ENCODE measurements at places on chromosomes 3 and 15.

DNA sequence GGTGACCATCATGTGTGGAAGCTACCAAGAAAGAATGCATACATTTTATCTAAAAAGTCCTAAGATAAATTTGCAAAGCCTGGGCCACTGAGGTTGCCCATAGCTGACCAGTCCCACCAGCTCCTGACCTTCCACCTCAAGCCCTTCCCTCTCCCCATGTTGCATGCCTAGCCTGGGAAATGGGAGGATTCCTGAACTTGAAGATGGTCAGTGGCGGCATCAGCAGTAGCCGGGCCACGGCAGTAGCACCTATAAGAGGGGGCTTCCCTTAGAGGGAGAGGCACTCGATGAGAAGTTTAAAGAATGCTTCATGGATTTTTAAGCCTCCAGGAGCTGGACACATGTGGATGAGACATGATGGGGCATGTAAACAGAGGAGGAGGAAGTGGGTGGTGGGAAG lies 172.1 kb downstream of the KLF13 start:
- no peak for DNase-seq

- DNase-seq = no peak
These were observed 11.0 kb upstream of the BFSP2 start for GRCh38 chr3:133388696-133389395.

GRCh38 chr3:38421679-38422336 lies 31.9 kb upstream of the ACVR2B start:
- no peak for DNase-seq

- DNase-seq = no peak
These were observed 1239.2 kb downstream of the NSUN3 start for GRCh38 chr3:95302044-95302443.

DNA sequence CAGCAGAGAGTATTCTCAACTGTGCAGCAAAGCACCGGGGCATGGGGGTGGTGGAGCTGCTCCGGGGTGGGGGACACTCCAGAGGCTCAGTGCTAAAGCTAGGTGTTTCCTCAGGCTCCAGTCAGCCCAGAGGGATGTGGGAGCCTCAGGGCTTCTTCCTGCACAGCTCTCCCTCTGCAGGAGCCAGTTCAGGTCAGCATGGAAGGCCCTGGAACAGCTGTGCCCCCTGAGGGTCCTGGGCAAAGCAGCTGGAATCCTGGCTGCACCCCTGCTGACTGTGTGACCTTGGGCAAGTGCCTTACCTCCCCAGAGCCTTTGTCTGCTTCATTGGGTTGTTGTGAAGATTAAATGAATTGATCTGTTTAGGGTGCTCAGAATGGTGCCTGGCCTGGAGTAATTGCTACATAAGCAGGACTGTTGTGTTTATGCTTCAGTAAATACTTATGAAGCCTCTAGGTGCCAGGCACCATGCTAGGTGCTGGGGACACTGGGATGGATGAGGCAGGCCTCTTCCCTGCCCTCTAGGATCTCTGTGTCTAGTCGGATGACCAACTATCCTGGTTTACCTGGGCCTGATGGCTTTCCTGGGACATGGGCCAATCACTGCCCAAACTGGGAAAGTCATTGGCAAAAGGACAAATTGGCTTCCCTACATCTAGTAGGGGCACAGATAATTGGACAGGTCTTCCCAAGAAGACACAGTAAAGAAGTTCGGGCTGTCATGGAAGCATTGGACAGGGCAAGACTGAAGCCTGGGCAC lies 64.2 kb upstream of the LCTL start:
- no peak for DNase-seq

DNA sequence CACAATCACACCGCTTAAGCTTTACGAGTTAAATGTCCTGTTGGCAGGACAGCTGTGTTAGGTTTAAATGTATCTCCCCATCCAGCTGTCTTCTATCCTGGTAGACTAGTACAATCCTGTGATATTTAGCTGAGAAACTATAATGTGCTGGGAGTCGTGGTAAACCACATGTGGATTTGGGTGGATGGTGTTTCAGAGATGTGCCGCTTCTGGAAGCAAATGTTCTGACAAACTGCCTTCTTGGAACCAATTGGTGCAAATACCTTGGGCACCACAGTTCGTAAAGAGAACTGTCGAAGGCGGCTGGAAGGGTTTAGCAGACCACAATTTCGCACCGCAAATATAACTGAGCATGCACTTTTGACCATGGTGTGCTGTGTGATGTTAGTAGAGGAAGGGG lies 15.0 kb downstream of the SCG5 start:
- DNase-seq = no peak

DNA sequence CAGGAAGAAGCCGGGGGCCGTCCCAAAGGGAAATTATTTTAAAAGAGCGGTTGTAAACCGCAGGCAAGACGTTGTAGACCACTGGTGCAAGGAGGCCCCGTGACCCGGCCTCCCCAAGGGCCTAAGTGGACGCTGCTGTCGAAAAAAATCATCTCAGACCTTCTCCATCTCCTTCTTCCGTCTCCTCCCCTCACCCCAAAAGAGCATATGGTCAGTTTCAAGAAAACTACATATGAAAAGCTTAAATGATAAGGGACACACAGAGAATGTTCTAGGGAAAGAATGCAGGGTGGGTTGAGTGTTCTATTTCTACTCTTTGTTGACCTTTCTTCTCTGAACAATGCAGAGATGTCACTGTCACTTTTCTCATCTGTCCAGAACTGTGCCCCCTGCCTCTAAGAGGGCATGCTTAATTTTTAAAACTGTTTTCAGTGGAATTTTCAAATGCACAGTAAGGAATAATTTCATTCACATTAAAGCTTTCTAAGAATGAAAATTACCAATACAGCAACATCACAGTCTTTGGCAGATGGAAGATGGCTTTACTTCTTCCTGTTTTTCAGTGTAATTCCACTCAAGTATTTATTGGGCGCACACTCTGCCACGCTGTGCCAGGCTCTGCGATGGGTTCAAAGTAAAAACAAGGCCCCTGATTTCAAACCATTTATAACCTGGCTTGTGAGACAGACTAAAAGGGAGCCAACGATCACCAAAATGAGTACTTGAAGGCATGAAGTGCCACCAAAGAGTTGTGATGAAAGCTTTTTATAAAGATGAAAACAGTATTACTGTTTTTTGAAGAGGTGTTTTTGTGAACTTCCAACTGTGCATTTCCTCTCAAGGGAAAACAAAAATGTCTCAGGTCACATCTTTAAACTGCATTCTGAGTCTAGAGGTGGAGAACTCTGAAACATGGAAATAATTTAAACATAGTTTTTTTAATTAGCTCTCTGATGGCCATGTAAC lies 891 bp upstream of the TOP2B start:
- no peak for DNase-seq

DNA sequence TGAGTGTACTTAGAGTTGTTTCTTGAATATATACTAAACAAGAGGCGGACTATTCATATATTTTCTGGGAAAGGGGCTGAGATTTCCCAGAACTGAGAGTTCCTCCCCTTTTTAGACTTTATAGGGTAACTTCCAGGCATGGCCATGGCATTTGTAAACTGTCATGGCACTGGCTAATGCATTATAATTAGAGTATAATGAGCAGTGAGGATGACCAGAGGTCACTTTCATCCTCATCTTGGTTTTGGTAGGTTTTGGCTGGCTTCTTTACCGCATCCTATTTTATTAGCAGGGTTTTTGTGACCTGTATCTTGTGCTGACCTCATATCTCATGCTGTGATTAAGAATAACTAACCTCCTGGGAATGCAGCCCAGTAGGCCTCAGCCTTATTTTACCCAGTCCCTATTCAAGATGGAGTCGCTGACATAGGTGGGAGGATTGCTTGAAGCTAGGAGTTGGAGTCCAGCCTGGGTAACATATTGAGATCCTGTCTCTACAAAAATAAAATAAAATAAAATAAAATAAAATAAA lies 91.4 kb downstream of the MOBP start:
- no peak for DNase-seq

- DNase-seq = no peak
These were observed 32.4 kb upstream of the GAP43 start for GRCh38 chr3:115590873-115591272.

DNA sequence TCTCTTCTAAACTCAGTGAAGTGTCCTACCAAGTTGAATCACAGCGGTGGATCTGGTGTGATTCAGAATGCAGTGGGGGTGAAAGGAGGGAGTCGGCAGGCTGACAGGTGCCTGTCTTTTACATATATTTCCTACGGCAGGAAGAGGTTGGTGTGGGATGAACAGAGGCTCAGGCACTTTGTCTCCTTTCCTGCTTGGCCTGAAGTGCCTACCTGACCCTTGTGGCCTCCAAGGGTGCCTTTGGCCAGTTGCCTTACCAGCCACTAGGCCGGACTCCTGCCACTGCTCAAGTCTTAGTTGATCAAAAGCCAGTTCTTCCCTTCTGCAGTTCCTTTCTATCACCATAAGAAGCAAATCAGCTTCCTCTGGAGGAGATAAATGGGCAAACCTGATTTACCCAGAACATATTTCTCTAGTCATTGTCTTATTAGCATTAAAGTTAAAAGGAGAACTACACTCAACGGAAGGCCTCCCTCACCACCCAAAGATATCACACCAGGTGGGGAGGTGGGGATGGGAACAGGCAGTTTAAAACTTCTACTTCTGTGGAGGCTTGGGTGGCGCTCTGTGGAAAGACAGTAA lies 52.1 kb downstream of the CRTC3 start:
- DNase-seq = no peak

- no peak for DNase-seq
These were observed 151.4 kb downstream of the IGF1R start for GRCh38 chr15:98799461-98800390.

DNA sequence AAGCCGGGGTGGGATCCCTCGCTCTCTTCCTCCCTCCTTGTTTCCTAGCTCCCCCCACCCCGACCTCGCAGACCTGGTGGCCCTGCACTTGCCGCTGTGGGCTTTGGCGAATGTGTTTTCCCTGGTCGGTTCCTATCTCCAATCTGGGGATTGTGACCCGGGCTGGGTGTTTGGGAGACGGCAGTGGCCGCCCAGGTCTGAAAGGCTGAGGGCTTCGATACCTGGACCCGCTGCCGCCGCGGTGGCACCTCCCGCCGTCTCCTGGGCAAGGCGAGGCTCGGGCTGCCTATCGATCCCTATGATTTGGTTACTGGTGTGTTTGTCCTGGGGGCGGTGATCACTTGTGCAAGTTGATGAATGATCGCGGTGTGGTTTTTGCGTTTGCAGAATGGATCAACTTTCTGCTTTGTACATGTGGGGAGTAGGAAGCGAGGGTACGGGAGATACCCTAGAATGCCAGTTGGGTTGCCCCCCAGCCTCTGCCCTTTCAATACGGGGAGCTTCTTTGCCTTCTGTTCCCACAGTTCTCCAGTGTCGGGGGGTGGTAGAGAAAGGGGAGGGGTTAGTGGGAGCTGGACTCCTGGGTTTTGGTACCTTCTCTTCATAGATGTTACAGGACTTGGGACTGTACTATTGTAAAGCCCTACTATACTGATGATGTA lies 3.0 kb downstream of the BBX start:
- peak; percentile 5 for DNase-seq

DNA sequence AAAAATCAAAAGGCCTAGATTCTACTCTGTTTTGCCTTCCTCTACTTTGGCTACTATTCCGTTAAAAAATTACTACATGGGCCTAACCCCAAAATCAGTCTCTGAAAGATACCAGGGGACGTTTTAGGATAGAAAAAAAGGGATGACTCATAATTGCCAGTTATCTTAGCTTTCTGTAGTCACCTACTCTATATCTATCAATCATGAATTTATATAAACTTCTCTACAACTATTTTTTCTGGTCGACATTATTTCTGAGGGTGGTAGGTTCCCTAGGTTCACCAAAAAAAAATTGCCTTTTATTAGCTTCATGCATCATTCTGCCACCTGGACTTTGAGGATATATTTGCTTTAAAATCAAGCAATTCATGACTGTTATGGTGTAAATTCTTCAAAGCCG lies 36.5 kb downstream of the RAF1 start:
- DNase-seq = no peak

DNA sequence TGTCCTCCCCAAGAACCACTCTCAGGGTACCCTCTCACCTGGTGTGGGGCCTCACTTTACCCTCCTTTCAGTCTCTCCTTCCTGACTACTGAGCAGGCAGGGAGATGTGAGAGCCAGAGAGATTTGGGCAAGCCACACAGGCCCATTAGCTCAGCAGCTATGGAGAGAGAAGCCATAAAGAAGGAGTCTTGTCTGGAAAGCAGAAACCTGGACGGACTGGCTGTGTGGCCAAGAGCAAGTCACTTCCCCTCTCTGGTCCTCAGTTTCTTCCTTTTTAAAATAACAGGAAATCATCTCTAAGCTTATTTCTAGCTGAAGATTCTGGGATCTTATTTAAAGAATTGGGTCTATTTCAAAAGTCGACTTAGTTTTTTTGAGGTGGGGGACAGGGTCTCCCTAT lies 65.8 kb upstream of the ZNF148 start:
- DNase-seq = no peak

DNA sequence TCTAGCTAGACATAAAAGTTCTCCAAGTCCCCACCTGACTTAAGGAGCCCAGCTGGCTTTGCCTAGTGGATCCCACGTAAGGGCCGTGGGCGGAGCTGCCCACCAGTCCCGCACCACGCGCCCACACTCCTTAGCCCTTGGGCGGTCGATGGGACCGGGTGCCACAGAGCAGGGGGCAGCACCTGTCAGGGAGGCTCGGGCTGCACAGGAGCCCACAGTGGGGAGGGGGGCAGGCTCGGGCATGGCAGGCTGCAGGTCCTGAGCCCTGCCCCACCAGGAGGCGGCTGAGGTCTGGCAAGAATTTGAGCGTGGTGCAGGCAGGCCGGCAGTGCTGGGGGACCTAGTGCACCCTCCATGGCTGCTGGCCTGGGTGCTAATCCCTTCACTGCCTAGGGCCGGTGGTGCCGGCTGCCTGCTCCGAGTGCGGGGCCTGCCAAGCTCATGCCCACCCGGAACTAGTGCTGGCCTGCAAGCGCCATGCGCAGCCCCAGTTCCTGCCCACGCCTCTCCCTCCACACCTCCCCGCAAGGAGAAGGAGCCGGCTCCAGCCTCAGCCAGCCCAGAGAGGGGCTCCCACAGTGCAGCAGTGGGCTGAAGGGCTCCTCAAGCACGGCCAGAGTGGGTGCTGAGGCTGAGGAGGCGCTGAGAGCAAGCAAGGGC lies 78.7 kb downstream of the SLC6A1 start:
- DNase-seq = no peak

DNA sequence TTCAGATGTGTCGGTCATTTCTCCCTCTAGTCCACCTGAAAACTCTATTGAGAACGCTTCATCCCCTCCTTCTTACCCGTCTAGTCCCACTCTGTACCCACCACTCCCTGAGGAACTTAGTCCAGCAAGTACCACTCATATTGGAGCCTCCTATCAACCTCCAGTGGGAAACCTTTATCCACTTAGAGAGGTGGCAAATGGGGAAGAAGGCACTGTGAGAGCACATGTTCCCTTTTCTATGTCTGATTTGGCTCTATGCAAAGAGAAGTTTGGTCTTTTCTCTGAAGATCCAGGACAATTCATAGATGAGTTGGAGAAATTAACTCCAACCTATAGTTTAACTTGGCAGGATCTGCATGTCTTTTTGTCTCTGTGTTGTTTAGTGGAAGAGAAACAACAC lies 17.0 kb upstream of the RPN1 start:
- DNase-seq = no peak
